ELR (cell line): ENCODE measurements at places on chromosomes 3 and 15.

GRCh38 chr15:70094690-70095311, 2.9 kb downstream of the TLE3 start:
- DNase-seq, result no peak

DNA sequence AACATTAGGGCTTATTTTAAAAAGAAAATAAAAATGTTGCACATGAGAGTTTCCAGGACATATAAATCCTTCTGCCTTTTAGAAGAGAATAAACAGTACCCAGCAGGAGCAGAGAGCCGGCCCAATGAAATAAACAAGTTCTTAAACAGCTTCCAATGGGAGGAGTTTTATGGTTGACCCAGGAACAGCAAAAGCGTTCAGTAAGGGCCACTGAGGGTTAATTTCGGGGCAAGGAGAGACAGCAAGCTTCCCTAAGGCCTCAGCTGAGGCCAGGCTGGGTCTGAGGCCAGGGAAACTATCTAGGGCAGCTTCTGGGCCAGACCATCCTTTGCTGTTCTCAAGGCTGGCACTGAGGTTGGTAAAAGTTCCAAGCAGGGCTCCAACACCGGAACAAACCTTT, 3.4 kb downstream of the PDZRN3 start:
- DNase-seq, result no peak

DNA sequence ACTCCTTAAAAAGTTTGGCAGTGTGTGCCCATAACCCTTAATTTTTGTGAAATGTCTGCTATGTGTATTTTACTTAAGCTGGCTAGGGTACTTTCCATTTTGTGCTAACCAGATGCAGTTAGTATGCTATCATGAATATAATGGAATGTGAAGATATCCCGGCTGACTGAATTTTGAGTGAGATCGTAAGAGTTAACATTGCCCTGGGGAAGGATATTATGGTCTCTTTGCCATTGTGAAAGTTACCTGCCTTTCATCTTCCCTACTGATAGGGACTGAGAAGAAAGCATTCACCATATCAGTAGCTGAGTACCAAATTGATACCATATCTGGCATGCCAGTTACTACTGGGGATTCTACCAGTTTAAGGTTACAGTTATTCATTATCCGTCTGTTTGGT, 243.2 kb downstream of the UBE2E2 start:
- no peak for DNase-seq

DNA sequence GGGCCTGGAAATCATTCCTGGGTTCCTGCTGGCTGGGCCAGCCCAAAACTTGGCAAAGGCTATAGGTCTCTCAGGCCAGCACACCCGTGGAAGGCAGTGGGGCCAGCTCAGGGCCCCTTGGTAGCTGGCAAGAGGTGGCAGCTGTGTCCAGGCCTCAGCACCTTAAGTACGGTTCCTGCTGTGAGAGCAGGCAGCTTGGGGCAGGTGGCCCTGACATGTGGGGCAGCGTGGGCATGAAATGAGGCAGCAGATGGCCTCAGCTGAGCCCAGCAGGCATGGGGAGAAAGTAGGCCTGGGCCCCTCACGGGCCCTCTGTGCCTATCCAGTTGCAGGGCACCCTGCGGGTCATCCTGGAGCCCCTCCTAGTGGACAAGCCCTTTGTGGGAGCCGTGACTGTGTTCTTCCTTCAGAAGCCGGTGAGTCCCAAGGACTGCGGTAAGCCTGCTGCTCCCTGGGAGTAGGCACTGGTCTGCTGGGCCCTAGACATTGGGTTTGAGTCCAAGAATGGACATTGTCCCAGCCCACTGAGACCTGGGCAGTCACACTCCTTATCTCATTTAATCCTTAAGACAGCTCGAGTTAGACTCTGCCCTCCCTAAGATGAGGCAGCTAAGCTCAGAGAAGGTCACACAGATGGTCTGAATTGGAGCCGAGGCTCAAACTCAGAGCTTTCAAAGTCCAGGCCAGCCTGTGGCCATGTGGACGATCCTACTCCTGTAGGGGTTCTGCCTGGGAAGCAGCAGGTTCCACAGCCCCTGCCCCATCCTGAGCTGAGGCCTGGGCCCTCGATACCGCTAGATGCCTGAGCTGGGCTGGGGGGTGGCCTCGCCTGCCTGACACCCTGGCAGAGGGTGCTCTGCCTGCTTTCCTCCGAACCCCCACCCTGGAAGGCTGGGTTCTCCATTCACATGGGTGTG, 25.5 kb downstream of the ESYT3 start:
- no peak for DNase-seq

- no peak for DNase-seq
These were observed 104.6 kb downstream of the LSM3 start for GRCh38 chr3:14283092-14283812.
